ENCODE measurements at places on chromosomes 4 and X.

DNA sequence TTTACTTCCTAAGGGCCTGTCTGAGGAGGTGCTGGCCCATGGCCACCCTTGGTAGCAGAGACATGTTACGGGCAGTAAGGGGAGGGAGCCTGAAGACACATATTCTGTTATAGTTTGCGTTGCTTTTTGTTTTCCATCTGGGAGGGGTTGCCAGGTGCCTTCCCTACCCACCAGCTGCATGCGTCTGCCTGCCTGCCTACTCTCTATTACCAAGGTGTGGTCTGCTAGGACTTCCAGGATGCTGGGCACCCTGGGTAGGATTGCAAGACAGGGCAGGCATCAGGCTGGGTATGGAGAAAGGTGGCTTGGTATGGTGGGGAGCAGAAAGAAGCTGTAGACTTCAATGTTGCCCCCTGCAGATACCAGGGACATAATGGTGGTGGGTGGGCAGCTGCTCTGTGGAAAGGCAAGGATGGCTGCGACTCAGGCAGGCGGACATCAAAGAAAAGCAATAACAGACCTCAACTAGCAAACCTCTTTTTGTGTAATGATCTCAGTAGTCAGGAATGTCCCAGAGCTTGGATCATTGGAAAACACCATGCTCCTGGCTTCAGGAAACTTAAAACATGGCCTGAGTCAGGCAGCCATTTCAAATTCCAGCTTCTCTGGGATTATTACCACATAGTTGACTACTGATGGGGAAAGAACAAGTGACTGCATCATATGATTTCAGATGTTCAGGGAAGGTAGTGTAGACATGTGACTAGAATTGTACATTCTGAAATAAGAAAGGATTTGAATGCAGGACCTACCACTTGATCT is 67.8 kb downstream of the HOPX start:
- DNase-seq: no peak

DNA sequence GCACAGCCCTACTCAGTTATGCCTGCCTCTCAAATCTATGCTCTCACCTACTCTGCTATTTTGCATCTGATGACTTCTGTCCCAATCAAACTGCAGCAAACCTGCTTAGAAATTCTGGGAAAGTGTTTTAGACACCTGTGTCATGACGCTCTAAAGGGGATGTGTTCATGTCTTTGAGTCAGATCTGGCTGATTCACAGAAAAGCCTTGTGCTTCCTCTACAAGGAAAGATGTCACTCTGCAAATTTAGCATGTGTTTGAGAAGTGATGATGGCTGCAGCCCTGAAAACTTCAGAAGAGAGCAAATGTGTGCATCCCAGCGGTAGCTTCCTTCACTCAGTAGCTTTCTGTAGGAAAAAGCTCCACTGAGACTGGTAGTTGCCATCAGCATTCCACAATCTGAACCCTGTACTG is 235.4 kb downstream of the MGST2 start:
- DNase-seq: no peak

- no peak for DNase-seq
Measured at GRCh38 chr4:93127489-93127888, 701.1 kb upstream of the ATOH1 start.

- no peak for DNase-seq
Measured at GRCh38 chrX:54945224-54945623, 24.6 kb downstream of the TRO start.
